ENCODE measurements at places on chromosomes 12 and 14.

DNA sequence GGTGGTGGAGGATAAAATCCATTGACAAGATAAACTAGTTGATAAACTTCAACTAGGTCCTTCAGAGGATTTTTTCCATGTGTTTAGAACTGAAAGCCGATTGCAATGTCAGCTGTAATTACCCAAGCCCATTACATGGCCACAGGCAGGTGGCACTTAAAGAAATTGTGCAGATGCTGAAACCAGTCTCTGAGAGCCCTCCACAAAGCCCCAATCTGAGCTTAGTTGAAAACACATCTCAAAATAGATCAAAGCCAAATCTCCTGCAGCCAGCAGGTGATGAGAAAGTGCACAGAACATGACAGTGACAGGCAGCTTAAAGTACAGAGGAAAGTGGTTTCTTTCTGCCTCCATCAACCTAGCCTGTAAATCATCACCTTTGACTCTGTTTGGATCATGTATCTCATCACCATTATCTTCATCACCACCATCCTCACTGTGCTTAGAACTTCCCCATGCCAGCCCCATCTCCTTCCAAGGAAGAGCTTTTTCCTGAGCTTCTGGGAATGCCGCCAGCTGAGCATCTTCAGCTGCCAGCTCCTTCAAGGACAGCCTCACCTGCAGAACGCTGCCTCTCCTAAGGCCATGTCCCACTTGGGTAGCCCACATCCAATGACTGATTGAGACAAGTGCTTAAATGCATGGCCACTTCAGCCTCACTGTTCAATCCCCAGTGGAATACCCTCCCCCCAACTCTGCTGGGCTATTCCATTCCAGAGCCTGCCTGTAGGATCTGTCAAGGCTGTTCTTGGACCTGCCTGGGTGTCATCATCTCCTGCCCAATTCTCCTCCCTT, 219.5 kb upstream of the TMEM132C start:
- no peak for DNase-seq

DNA sequence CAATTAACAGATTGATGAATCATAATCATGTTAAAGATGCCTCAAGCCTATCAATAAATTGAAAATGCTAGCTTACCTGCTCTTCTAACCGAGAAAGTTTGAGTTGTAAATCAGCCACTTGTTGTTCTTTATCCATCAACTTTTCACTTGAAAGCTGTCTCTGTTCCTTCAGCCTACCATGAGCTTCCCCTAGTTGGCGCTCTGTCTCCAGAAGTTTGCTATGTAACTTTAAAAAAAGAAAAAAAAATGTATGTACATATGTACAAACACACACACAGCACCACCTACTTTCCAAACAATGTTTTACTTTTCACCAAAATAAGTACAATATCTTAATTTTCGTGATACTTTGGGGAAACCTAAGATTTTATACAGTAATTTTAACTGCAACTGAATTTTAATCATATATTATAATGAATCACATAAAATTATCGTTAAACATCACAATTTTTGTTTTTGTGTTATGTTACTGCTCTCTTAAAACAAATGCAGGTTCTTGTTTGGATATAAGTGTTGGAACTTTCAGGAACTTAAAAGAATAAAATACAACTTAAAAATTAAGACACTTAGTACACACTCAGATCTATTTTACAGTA, 101.2 kb downstream of the EEA1 start:
- DNase-seq: peak; percentile 42

DNA sequence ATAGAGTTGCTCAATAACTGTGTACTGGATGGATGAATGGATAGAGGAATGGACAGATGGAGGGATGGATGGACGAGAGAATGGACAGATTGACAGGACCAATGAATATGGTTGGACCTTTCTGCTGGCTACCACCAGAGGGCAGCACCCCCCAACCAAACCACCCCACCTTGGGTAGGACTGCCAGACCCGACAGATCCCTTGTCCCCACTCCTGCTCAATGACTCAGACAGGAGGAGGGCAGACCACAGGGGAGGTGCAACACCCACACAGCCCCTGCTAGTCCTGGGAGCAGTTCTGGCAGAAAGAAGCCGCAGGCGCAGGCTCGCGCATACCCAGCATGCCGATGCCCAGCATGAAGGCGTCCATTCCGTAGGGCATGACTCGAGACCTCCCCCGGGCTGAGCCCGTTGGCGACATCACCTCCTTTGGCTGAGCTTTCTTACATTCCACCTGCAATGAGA, 12.4 kb downstream of the MSI1 start:
- DNase-seq: peak; percentile 75

- peak; percentile 61 for DNase-seq
Measured at GRCh38 chr12:55724226-55724939, 4.2 kb downstream of the RDH5 start.

DNA sequence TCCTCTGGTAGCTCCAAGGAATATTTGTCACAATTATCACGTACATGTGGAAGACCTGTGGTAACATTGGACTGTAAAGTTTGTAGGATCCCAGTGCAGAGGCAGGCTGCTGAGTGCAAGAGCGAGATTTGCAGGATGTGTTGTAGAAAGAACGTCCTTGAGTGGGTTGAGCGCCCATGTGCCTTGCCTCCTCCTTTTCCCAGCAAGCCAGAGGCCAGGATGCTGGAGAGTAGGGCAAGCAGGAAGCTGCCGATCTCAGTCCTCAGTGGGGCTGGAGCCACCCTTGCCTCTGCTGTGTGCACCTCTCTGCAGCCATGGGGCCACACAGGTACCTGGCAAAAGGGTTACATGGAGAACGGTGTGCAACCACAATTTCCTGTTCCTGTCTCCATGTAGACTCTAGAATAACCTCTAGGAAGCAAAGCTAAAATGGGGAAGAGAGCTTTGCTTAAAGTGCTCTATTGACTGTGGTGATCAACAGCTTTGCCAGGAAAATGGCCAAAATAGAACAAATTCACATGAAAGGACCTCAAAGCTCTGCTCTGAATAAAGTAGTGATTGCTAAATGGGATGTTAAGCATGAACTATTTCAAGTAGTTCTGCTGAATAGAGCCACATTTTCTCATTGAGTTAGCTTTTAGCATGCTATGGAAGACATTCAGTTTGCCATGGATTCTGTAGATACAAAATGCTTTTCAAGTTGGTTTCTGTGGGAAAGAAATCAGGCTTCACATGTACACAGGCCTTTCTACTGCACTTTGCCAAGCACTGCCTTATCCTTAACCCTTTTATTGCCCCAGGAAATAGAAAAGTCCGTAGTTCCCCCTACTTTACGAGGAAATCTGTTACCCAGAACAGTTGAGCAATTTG, 37.4 kb downstream of the ANKRD9 start:
- DNase-seq: no peak

GRCh38 chr14:99094901-99095300, 177.1 kb downstream of the BCL11B start:
- DNase-seq: no peak

GRCh38 chr12:62436164-62436503, 30.5 kb upstream of the MON2 start:
- no peak for DNase-seq

DNA sequence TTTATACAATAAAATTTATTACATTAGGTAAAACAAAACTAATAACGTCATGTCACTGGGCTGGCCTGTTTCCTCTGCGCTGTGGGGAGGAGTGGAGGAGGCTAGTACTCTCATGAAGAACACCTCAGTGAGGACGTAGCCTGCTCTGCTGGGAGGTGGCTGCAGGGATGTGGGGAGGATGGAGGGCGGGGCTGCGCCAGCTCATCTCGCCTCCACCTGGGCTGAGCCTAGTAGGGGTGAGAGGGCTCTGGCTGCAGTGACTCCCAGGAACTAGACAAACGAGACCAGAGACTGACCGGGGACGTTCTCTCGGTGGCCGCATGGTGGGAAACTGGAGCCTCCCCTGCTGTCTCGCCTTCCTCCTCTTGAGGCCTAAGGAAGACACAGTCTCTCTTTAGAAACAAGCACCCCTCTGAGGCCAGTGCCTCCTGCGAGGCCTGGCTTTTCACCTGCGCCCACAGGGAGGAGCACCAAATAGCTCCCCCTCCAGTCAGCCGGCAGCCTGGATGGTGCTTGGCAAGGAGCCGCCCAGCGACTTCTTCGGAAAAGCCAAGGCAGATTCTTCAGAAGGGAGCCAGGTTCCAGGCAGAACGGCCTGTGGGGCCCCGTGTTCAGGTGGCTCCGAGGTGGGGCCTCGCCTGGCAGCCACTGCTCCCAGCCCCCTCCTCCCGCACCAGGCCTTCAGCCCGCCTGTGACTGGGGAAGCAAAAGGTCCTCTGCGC, 62.4 kb downstream of the PLEKHG3 start:
- DNase-seq: no peak

GRCh38 chr12:89661706-89662330, 46.8 kb downstream of the ATP2B1 start:
- no peak for DNase-seq

- DNase-seq: no peak
Measured at GRCh38 chr14:51447411-51447810, 204.3 kb upstream of the FRMD6 start.

GRCh38 chr14:105153331-105153731, 15.2 kb downstream of the JAG2 start:
- no peak for DNase-seq

DNA sequence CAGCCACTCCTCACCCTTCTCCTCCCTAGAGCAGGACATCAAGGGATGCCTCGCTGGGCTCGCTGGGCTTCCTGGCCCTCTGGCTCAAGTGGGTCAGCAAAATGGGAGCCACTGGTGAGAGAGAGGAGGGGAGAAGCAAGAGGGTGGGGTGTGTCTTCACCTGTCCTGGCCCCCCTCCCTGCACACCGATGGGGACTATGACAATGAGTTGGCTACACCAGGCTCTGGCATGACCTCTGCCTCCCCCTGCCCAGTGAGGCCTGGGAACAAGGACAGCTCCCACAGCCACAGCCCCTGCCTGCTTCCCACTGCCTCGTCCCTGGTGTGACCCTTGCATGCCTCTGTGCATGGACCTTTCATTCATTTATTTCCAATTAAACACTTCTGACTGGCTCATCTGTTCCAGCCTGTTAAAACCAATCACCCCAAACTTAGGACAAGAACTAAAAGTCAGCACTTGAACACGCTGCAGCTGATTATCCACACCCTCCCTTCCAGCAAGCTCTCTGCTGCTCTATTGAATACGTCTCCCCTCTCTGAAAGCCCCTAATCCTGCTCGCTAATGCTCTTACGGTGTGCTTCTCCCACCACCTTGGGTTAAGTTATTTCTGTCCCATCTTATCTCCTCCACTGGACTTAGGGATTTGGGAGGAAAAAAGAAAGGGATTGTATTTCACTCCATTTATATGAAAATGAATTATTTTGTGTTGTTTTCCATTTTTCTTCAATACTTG, 5.8 kb upstream of the PPP2R5C start:
- no peak for DNase-seq

DNA sequence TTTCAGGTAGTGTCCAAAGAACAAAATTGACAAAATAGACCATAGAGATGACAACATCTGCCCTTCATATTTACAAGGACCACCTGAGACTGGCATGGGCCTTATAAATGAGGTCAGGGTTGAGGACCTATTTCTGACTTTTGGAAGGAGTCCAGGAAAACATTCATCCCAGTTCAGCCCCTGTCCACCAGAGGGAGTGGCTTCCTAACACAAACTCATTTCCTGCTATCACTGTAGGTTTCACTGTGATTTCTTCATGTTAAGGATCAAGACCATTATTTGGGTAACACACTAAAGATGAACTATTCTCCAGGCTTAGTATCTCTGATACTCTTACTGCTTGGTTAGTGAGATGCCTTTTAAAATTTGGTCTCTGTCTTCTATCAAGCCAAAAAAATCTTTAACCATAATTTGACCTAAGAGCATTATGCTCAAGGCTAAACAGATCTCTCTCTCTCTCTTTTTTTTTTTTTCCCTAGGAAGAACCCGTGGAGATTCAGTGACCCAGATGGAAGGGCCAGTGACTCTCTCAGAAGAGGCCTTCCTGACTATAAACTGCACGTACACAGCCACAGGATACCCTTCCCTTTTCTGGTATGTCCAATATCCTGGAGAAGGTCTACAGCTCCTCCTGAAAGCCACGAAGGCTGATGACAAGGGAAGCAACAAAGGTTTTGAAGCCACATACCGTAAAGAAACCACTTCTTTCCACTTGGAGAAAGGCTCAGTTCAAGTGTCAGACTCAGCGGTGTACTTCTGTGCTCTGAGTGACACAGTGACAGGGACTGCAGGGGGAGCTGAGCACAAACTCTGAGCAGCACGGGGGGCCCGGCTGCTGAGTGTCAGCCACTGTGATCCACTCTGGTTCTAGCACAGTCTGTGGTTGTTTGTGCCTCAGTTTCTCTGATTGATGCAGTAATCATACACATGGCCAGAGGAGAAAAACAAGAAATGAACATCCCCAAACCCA, 267.6 kb upstream of the OR4E1 start:
- peak; percentile 18 for DNase-seq

- no peak for DNase-seq
Measured at GRCh38 chr14:67411370-67411769, 595 bp downstream of the PLEK2 start.

DNA sequence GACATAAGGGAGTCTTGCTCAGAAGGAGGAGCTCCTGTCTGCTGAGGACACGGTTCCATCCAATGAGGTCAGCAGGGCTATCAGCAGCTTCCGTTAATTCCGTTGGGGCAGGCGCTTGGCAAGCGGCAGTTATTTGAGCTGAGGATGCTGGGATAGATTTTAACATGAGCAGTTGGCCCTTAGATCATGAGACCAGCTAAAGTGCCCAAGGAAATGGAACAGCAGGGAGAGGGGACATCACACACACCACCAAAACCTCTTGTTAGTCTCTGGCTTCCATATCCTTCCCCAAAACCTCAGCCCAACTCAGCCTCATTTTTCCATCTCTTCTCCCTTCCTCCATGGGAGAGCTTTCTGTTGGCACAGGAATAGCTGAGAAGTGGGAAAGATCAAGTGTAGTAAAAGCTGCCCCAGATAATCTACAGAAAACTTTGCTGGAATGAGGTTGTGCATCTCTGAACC, 138.7 kb upstream of the PZP start:
- no peak for DNase-seq

- no peak for DNase-seq
Measured at GRCh38 chr12:93173178-93173957, 204.4 kb upstream of the NUDT4 start.

DNA sequence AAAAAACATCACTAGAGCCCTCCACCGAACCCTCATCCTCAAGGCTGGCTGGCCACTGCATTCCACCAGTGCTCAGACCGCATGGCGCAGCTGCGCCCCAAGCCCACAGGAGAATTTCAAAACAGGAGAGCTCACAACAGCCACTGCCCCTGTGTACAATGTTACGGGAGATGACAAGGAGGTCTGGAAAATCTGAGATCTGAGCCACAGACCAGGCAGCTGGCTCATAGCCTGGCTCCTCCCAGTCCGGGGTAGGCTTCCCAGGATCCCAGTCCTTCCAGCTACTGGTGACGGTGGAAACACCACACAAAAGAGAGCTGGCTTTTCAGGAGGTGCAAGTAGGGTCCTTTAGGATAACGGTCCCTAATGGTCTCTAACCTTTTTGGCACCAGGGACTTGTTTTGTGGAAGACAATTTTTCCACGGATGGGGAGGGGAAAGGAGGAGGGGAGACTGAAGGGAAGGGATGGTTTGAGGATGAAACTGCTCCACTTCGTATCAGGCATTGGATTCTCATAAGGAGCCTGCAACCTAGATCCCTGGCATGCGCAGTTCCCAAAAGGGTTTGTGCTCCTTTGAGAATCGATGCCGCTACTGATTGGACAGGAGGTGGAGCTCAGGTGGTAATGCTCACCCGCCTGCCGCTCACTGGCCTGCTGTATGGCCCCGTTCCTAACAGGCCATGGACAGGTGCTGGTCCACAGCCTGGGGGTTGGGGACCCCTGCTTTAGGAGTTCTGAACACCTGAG, 23.0 kb upstream of the NRDE2 start:
- DNase-seq: no peak

Data from activated CD4-positive, alpha-beta T cell treated with anti-CD3 and anti-CD28 coated beads, Interleukin-2, amount 50 U/mL, for 4 hours (primary cell).